ENCODE measurements at places on chromosomes 5 and 9.
A peak's percentile ranks its signal among the peaks of the same experiment; 100 is the strongest.

DNA sequence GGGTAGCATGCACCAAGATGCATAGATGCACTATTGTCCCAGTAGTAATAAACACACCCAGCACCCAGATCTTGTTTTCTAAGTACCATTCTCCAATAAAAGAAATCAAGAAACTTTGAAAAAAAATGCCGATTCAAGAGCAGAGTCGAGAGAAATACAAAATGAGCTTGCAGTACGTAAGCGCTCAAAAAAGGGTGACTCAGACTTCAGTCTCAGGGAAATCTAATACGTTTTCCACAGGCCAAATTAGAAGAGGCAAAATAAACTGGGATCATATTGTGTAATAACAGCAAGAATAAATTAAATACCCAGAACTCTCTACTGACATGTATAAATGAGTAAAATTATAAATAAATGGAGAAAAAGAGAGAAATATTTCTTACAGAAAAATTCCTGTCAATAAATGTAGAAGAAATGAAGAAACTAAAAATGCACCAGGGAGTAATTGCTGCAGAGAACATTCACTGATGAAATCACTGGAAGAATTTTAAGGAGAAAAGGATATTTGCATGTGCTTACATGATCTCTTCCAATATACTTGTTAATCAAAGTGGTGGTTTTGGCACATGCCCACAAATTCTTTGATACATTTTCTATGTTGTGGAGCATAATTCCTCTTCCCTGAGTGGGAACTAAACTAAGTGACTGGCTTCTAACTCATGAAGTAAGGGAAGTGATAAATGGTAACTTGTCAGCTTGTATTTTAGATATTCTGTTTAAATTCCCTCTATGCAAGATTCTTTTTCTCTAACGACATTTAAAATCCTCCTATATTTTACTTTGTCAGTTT, 567.6 kb upstream of the ADAMTS16 start:
- DNase-seq, result no peak

GRCh38 chr9:75200892-75201470, 112.7 kb downstream of the OSTF1 start:
- no peak for DNase-seq

- no peak for DNase-seq
These were observed 77.6 kb downstream of the PCDH1 start for GRCh38 chr5:141800617-141801016.

DNA sequence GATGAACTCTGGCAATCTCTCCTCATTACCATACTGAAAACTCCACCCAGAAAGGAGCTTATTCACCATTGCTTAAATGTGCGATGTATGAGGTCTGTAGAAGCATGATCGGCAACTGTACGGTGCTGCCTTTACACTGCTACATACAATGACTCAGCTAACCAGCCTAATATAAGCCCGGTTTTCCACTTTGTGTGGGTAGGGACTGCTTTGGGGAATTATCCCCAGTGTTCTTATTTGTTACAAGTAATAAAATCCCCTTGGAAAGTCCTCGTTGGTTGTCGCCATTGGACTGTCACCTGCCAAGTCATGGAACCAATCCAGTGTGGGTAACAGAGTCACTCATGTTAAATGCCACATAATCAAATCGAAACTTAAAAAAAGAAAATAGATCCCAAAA, 23.5 kb upstream of the TENT2 start:
- no peak for DNase-seq

DNA sequence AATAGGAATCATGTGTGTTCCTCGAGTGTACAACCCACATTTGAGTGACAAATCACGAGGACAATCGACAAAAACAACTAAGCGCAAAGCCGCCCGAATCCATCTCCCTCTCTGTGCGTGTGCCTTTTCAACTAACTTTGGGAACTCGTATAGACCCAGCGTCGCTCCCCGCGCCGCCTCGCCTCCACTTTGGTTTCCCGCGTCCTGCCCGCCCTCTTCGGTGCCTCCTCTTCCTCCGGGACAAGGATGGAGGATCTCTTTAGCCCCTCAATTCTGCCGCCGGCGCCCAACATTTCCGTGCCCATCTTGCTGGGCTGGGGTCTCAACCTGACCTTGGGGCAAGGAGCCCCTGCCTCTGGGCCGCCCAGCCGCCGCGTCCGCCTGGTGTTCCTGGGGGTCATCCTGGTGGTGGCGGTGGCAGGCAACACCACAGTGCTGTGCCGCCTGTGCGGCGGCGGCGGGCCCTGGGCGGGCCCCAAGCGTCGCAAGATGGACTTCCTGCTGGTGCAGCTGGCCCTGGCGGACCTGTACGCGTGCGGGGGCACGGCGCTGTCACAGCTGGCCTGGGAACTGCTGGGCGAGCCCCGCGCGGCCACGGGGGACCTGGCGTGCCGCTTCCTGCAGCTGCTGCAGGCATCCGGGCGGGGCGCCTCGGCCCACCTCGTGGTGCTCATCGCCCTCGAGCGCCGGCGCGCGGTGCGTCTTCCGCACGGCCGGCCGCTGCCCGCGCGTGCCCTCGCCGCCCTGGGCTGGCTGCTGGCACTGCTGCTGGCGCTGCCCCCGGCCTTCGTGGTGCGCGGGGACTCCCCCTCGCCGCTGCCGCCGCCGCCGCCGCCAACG, at the start of gene GPR150:
TSS of gene GPR150 (plus strand) at position 58 of the 840 bp plus-strand sequence. CDS start at position 247, 189 bp downstream.
- peak; percentile 18 for DNase-seq

DNA sequence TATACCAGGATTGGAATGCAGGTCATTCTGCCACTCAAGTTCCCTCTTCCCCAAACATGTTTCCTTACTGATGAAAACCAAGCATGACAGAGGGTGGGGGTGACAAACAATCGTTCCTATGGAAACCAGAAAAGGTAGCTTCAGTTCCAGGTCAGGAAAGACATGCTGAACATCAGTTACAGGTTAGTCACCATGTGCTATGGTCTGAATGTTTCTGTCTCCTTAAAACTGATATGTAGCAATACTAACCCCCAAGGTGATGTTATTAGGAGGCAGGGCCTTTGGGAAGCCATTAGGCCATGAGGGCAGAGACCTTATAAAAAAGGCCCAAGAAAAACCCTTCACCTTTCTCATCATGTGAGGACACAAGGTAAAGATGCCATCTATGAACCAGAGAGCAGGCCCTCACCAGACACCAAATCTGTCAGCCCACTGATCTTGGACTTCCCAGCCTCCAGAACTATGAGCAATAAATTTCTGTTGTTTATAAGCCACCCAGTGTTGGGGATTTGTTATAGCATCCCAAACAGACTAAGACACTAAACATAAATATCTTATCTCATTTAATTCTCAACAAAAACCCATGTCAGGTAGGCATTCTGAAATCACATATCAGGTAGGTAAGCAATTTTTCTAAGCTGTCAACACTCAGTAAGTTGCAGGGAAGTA, 15.7 kb upstream of the SH3RF2 start:
- DNase-seq, result no peak

DNA sequence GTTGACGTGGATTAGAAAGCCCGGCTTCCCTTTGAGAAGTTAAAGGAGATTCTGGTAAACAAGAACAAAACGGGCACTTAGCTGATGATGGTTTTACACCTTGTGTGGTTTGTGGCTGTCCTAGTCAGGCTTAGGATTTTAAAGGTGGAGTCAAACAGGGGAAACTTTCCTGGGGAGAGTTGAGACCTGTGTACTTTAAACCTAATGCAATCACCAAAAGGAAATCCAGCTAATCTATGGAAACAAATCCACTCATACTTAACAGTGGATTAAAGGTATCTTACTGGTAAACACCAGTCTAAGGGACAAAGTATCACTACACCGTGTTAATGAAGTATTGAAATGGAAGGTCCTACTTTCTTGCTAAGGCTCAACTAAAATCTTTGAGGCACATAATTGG, 150.3 kb upstream of the PCA3 start:
- no peak for DNase-seq

- DNase-seq, result no peak
These were observed 616.1 kb downstream of the DTWD2 start for GRCh38 chr5:118371973-118372831.

DNA sequence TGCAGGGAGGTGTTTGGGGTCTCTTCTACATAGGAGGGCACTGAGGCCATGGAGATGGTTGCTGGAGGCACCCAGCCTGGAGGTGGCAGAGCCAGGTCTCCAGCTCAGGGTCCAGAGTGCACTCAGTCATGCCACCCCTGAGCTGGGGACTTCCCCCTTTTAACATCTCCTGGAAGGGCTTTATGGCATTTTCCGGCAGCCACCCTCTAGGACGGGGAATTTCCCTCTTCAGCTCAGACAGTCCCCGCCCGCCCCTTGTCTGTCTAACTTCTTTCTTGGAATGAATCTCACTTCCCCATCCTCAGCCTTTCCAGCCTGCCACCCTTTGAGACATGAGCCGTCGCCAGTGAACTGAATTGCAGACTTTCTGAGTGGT, 49.9 kb downstream of the COL15A1 start:
- no peak for DNase-seq
